ENCODE measurements at places on chromosomes 1 and 21.

- DNase-seq, result peak; percentile 82
These were observed 110.3 kb downstream of the PTPN14 start for GRCh38 chr1:214441119-214441518.

DNA sequence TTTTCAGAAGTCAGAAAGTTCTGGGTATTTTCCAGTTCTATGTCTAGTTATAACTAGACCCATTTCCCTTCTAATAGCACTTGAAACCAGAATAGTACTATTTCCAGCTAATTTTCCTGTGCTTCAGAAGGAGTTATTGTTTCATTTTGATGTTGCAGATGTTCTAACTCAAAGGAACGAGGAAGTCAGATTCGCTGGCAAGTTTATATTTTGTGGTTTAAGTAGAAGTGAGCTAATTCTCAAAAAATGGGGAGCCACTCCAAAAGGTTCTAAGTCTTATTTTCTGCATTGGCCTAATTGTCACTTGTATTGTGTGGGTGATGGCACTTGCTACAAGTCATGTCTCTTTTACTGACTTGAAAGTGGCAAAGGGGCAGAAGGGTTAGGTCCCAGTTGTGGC, 18.1 kb downstream of the CCDC185 start:
- DNase-seq, result peak; percentile 72

GRCh38 chr1:104132382-104132973, 382.8 kb downstream of the AMY1C start:
- DNase-seq, result no peak

GRCh38 chr21:25283720-25284119, 323.6 kb downstream of the MRPL39 start:
- DNase-seq, result peak; percentile 53

GRCh38 chr1:165364568-165365133, 8.1 kb upstream of the LMX1A start:
- DNase-seq, result no peak

Measured in fibroblast of upper back skin (primary cell).